ENCODE measurements at places on chromosomes 16 and 17.
A peak's percentile ranks its signal among the peaks of the same experiment; 100 is the strongest.

DNA sequence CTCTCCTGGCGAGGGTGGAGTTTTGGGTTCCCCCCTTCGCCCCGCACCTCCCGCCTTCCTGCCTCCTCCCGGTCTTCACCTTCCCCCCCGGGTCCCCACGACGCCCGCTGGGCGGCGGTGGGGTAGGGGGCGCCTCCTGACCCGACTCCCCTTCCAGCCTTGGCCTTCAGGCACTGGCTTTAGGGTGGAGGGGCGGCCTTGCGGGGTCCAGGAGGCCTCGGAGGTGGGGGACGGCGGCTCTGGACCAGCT lies 2.4 kb downstream of the SLC16A3 start:
- no peak for DNase-seq

DNA sequence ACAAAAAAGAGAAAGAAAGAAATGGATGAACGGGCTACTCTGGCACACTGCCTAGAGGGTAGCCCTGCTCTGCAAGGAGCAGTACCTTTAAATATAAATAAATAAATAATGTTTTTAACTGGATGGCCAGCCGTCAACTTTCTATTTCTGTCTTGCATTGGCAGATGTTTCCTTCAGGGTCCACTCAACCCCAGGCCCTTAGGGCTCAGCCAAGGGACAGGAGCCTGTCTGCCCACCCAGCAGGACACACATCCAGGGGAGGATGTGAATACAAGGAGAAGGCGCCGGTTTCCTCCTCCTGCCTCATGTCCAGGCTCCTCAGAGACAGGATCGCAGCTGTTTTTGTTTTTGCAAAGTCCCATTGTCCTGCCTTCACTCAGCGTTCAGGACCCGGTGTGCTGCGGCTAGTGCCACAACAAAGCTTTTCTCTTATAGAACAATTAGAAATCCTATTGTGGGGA lies 22.6 kb downstream of the TTYH2 start:
- no peak for DNase-seq

DNA sequence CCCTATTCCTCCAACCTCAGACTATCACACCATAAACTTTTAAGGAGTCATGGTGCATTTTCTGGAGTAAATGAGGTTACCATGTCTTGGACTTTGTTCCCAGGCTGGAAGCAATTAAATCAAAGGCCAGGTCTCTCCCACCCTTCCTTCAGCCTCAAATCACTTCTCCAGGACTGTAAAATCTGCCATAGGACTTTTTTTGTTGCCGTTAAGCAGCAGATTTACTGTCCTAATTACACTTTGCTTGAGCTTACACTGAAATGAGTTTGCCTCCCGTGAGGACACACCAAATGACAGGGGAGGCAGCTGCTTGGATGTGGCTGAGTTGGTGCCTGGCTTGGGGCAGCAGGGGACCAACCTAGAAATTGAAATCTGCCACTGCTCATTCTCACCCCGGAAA lies 14.7 kb downstream of the DCAKD start:
- DNase-seq: no peak

GRCh38 chr17:19401321-19402010 lies 9.6 kb upstream of the RNF112 start:
- no peak for DNase-seq

GRCh38 chr16:48067388-48067787 lies 88.4 kb downstream of the ABCC12 start:
- DNase-seq: no peak

GRCh38 chr17:19248151-19248927 lies 11.2 kb downstream of the EPN2 start:
- no peak for DNase-seq

DNA sequence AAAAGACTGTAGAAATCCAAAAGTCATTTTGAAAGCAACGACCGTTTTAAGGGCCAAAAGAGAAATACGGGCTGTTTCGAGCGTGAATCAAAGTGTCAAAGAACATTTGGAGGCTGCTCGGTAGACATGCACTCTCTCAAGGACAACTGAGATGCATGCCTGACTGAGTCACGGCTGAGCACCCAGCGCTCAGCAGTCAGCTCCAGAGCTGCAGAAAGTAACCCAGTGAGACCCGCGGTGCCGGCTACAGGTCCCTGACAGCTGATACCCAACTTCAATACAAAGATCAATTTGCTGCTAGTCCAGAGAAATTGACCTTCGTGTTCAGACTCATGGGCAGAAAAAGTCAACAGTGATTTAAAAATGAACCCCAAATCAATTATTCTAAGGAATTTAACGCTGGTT lies 214.9 kb downstream of the STX8 start:
- no peak for DNase-seq

DNA sequence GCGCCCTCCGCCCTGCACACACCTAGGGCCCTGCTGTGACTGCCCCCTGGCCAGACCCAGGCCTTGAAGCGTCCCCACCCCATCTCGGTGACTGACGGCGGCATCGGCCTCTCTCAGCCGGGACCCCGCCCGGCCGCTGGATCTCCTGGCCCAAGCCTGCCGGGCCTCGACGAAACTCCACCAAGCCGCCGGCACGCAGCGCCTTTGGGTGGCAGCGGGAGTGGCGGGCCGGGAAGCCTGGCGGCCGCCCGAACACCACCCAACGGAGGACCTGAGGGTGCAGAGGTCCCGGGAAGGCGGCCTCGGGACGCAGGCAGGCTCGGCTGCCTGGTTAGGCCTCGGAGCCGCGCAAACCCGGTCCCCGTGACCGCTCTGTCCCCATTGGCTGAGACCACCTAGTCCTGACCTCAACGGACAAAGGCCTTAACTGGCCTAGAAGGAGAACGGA lies 12.0 kb upstream of the TMEM97 start:
- DNase-seq: no peak

DNA sequence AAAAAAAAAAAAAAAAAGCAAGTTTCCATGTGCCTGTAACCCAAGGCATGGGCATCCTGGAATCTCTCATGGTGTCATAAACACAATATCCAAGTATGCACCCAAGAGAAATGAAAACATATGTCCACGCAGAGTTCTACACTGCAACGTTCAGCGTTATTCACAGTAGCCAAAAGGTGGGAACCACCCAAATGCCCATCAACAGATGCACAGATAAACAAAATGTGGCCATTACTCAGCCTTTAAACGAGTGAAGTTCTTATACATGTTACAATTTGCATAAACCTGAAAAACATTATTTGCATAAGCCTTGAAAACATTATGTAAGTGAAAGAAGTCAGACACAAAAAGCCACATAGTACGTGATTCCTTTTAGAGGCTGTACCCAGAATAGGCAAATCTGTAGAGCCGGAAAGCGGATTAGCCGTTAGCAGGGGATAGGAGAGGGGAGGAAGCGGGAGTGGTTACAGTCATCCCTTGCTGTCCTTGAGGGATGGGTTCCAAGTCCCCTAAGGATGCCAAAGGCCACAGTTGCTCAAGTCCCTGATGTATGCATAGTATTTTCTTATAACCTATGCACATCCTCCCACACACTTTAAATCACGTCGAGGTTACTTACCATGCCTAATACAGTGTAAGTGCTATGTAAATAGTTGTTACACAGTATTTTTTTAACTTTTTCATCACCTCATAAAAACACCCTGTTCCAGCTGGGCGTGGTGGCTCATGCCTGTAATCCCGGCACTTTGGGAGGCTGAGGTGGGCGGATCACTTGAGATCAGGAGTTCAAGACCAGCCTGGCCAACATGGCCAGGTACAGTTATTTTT lies 47.3 kb upstream of the DNAH17 start:
- no peak for DNase-seq

DNA sequence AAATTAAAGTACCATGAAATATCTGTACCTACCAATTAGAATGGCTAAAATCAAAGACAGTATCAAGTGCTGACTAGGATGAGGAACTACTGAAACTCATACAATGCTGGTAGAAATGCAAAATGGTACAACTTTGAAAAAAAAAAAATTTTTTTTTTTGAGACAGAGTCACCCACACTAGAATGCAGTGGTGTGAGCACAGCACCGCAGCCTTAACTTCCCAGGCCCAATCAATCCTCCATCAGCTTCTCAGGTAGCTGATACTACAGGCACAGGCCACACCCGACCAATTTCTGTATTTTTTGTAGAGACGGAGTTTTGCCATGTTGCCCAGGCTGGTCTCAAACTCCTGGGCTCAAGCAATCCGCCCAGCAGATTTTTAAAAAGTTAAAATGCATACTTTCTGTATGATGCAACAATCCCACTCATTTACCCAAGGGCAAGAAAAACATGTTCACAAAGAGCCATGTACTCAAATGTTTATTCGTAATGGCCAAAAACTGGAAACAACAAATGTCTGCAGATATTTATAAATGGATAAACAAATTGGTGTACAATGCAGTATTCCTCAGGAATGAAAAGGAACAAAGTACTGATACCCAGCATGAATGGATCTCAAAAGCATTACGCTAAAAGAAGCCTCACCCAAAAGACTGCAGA lies 8.7 kb downstream of the SMURF2 start:
- DNase-seq: no peak

GRCh38 chr17:49015924-49016774 lies 19.0 kb downstream of the IGF2BP1 start:
- no peak for DNase-seq

DNA sequence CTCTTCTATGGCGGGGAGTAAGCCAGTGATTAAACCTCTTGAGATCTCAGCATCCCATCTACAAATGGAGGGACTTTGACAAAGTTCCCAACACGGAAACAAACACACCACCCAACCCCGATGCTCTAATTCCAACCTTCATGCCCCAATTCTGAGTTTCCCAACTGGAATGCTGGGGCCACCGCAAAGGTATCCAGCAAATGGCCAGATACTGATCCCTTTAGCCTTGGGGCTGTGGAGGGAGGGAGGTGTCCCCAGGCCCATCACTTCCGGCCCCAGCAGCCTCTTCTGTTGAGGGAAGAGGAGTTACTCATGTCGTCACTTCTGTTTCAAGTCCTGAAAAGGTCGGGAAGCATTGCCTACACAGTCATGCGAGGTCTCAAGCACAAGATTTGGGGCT lies 154.8 kb upstream of the RPH3AL start:
- DNase-seq: no peak

GRCh38 chr16:57666353-57667047 lies 1.6 kb upstream of the ADGRG3 start:
- DNase-seq: no peak

DNA sequence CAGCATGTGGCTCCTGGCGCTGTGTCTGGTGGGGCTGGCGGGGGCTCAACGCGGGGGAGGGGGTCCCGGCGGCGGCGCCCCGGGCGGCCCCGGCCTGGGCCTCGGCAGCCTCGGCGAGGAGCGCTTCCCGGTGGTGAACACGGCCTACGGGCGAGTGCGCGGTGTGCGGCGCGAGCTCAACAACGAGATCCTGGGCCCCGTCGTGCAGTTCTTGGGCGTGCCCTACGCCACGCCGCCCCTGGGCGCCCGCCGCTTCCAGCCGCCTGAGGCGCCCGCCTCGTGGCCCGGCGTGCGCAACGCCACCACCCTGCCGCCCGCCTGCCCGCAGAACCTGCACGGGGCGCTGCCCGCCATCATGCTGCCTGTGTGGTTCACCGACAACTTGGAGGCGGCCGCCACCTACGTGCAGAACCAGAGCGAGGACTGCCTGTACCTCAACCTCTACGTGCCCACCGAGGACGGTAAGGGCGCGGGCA lies 645 bp downstream of the NLGN2 start:
- no peak for DNase-seq

GRCh38 chr16:25747160-25747758 lies 55.5 kb downstream of the HS3ST4 start:
- DNase-seq: no peak

GRCh38 chr17:77247609-77248008 lies 106.8 kb downstream of the SEC14L1 start:
- no peak for DNase-seq

DNA sequence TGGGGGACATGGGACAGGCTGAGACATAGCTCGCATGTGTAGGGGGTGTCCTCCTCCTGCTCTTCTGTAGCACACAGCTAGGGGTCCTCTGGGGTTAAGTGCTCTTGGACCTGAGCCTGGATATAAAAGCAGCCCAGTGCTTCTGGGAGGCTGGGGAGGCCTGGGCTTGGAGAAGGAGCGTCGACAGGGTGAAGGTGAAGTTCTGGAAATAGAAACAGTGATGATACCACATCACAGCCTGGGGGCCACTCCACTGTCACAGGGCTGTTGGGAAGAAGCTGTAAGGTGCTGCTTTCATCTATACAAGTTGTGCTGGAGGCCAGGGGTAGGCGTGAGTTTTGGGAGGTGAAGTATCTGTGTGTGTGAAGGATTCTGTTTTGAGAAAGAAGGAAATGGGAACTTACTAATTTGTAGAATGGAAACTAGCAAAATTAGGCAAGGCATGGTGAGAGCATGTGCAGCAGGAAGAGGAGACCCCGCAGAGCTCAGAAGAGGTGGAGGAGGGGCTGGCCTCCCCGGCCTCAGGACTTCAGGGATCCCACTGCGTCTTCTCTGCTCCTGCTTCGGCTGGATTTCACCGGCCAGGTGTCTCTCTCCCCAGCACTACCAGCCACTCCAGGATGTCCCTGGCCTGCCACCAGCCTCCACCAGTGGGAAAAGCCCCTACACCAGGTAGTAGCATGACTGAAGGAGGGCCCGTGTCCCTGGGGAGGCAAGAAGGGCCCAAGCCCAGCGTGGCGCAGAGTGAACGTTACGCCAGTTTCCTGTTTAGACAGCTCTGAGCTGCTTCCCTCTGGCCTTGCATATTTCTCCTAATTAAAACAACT lies 19.4 kb downstream of the PLCG2 start:
- DNase-seq: peak; percentile 78

GRCh38 chr16:72072514-72073342 lies 9.7 kb downstream of the HPR start:
- DNase-seq: no peak

DNA sequence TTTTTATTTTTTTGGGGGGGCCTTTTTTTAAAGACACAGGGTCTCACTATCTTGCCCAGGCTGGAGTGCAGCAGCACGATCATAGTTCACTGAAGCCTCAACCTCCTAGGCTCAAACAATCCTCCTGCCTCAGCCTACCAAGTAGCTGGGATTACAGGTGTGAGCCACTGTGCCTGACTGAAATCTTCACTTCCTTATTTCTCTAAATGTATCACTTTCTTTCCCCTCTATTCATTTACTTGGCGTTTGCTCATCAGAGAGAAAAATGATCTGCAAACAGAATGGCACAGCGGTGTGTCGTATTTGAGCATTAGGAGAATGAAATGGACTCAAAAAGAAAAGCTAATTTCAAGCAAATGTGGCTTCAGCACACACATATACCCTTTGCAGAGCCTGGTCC lies 44.3 kb upstream of the CDH5 start:
- no peak for DNase-seq

GRCh38 chr17:80034791-80035686 lies 633 bp downstream of the TBC1D16 start:
- peak; percentile 44 for DNase-seq

DNA sequence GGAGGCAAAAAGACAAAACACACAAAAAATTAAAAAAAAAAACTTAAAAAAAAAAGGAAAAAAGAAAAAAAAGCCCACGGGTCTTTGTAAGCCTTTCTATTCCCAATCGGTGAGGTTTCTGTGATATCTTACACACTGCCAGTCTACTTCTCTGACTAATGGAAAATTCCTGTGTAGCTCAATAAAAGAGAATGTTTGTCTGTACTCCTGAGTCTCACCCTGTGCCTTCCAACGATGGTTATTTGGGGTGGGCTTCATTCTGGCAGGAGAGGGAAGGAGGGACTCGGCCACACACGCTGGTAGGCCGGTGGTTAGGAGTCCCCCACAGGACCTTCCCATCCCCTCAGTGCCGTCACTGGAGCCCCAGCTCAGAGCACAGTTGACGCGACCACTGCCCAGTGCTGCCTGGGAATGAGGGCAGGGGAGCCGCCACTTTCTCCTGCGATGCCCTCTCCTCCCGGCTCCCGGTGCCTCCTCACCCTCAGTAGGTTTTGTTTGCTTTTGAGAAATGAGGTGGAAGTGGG lies 68.0 kb downstream of the AMFR start:
- no peak for DNase-seq

GRCh38 chr16:2170080-2170479 lies 14.5 kb downstream of the TRAF7 start:
- DNase-seq: no peak

- peak; percentile 70 for DNase-seq
Observed at GRCh38 chr17:10316801-10317542, 55.8 kb downstream of the MYH13 start.
